AML-193 (cell line): ENCODE measurements at places on chromosomes 16 and 17.

DNA sequence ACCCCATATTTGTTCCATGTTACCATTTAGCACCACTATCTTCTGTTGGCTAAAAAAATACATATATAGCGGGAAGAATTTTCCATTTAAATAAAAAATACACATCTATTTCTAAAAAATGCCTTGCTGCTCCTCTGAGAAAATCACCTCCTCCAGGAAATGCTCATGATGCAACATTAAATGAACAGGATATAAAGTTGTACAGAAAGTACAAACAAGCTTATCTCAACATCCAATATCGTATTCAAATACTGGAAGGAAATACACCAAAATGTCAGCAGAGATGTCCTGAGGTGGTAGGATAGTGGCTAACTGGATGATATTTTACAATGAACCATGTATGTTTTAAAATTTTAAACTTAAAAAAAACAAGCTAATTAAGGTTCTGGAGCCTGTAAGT lies 21.3 kb downstream of the GNA13 start:
- DNase-seq: no peak

DNA sequence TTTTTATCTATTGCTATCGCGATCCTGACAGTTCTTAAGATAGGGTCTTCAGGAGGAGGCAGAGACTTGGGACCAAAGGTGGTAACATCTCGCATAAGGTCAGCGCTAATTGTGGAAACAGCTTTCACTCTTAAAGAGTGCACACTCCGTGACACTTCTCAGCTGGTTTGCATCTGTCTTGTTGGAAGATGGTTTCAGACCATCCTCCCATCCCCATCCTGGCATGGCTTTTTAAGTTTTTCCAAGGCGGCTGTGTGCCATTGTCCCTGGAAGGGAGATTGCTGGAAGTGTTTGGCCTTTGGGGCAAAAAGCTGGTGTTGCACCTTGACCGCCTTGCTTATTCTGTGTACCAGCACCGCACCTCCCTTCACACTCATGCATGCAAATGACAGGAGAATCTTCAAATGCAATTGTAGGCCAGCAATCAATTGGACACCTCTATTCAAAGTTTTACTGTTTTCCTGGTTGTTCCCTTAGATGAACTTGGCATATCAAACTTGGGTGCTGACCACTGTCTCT lies 1.5 kb downstream of the SOCS7 start:
- DNase-seq: no peak

GRCh38 chr16:79452671-79453070 lies 147.9 kb downstream of the MAF start:
- no peak for DNase-seq

GRCh38 chr17:80901319-80901718 lies 90.3 kb upstream of the CHMP6 start:
- no peak for DNase-seq

DNA sequence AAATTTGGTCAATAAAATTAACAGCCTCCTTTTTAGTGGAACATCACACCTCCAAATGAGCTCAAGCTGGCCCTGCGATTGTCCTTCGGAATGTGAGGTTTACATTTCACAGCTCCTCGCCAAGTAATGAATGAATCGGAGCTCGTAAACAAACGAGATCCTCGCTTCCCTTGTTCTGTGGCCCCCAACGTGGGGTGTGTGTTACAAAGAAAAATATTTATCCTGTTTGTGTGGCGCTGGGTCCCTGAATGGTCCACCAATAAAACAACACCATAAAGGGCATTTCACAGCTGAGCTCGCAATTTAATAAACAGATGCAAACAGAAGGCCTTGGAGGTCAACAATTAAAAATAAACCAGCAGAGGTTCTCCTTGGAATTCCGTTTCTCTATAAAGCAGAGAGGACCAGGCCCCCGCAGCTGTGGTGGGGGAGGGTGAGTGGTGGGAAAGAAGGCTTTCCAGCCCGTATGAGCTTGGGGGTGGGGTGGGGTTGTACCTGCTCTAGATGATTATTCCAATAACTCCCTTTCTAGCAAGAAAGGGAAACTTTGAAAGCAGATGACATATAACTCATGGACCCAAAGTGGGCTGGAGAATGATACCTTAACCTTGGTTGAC lies 393.9 kb upstream of the SALL1 start:
- no peak for DNase-seq
